ENCODE measurements at places on chromosomes 7 and 10. TPM values are rescaled to one million over a fixed set of nuclear protein-coding genes. Genes with fewer than 3 reads are reported as not detected.

The CALCR gene
- total RNA-seq: 0.18 TPM

The DRGX gene
- not detected for total RNA-seq

GRCh38 chr7:112573302-112574039 is 92.7 kb downstream of the LSMEM1 start:
- DNase-seq: no peak

DNA sequence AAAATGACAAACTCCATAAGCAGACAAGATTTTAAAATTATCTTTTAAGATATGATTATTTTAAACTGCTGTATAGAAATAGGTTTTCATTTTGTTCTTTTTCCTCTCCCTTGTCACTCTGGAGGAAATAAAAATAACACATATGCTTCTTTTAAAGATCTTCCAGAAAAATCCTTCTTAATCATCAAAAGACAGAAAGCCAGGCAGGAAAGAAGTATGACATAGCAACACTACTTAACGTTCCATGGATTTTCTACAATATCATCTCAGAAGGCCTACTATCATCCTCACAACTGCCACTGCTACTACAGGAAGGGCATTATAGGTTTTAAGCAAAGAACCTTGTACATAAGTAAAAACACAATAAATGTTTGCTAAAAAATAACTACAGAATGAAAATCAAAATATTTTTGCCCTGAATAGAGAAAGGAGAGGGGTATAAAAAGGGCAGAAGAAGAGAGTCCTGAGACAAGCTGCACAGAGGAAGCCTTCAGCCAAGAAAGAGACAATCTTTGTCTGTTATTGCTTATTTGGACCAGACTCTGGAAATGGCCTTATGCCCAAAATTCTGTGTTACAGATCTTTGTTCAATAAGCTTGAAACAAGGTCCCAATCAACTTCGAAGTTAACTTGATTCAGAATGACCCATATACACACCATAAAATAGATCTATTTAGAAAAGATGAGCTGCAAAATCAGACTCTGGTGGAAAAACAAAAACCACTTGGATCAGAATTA is 67.8 kb downstream of the ABI1 start:
- DNase-seq: no peak

GRCh38 chr7:35691366-35691765 is 3.6 kb downstream of the HERPUD2 start:
- no peak for DNase-seq

All from heart left ventricle (tissue), 16 donors.